ENCODE measurements at places on chromosomes 3 and 15.

DNA sequence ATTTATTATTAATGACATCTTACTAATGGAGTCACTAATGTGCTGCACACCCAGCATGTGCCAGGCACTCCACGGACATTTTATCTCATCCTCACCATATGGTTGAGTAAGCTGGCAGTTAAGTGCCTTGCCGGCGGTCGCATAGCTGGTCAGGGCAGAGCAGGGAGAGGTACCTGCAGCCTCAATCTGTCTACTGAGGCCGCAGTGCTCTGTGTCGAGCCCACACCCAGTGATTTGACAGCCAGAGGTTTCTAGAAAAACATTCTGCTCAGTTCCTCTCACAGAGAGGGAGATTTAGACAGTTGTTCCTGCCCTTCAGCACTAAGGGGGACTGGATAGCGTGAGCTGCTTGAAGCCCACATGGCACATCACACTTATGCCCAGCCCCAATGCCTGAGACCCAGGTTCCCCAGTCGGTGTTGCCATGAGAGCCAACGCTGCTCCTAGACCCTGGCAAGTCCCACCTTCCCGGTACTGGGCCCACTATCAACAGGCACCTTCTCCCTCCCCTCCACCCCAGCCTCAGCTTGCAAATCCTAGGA, 2.6 kb downstream of the LIPC start:
- no peak for DNase-seq

DNA sequence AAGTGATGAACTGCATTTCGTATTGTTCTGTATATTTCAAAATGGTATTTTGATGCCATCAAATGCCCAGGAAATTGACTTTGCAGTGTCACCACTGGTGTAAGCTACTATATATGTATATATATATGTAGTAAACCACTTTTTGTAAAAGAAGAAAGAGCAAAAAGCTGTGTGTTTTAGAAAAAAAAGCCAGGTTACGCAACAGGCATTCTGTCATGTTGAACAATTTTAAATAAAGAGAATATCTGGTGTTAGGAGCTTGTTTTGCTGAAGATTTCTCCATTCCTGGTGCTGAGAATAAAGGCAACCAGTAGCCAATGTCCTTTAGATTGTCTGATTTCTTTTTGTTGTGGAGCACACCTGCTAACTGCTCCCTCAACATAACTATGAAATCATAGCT, 3.7 kb upstream of the ABHD10 start:
- DNase-seq, result no peak

GRCh38 chr15:40746916-40747418, 8.1 kb downstream of the RMDN3 start:
- no peak for DNase-seq

DNA sequence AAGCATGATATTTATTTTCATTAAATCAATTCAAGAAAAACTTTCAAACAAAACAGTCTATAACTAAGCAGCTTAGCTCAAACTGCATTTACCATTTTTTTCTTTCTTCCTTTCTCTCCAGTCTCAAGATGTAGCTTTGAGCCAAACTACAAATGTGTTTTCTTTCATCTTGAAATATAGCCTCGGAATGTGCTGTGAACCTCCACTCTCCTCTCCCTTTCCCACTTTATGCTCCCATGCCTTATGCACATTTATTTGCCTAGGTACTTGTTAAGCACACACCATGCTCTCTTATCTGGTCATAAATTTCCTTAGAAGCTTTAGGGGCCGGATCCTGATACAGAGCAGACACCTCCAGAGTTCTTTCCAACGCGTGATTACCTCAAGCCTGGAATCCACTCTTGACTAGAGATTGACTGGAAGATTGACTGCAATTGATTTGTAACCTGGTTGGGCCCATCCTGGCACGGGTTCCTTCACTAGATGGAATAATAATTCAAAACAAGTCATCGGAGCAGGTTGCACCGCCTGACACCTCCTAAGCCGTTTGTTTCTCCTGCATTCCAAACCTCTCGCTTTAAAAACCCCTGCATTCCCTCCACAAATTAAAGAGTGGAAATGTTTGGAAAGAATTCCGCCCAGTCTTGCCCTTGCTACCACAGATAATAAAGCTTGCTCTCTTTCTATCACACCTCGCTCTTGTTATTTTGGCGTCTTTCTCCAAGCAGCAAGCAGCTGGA, 344.7 kb downstream of the CHL1 start:
- no peak for DNase-seq

DNA sequence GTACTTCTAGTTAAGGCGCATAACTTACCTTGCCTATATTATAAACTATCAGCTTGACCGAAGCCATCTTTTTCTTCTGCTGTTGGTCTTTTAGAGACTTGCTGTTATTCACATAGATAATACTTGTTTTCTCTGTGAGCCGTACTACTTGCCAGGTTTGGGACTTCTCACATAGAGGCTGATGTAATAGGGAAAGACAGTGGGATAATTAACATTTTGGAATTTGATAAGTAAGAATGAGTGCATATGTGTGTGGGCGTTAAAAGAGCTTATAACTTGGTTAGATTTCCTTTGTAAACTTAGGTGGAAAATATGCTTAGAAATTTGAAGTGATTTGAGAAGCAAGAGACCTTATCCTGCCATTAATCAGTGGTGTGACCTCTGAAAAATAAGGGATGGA, 47.8 kb downstream of the FNDC3B start:
- DNase-seq, result no peak

- no peak for DNase-seq
Measured at GRCh38 chr3:50575372-50575771, 6.0 kb downstream of the HEMK1 start.

DNA sequence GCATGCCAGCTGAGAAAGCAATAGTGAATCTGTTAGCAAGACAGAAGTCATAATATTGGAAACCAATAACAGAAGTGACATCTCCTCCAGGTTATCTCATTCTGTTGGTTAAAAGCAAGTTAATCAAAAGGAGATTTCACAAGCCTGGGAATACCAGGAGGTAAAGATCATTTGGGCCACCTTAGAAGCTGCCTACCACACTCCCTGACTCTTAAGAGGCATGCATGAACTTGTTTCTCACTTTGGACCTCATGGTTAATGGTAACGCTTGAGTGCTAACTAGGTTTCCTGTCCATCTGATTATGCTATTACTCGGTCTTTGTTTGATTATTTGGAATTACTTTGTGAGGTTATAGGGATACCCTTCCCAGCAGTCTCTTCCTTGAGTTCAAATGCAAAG, 650.8 kb upstream of the SGO1 start:
- no peak for DNase-seq

GRCh38 chr3:62249855-62250543, 123.4 kb downstream of the FEZF2 start:
- DNase-seq, result no peak

GRCh38 chr3:112136046-112136445, 3.0 kb upstream of the GCSAM start:
- no peak for DNase-seq

DNA sequence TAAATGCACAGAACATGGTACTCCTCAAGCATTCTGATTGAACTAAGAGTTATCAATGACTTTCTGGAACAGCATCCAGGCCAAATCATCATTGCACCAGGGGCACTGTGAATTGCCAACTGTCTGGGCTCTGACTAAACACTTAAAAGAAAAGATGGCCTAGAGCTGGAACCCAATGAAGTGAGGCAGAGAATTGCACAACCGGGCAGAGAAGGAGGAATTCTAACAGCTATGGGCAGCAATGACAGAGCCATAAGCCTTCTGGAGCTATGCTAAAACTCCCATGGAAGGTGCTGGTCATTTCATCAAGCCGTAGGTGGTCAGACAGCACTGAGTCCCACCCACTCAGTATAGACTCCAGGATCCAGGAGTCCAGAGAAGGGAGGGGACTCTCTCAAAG, 48.1 kb upstream of the OXTR start:
- DNase-seq, result no peak

- no peak for DNase-seq
Measured at GRCh38 chr3:105145511-105145910, 221.2 kb upstream of the ALCAM start.

- no peak for DNase-seq
Measured at GRCh38 chr15:99987119-99987506, 253.9 kb upstream of the LYSMD4 start.

- no peak for DNase-seq
Measured at GRCh38 chr15:66224946-66225345, 28.6 kb downstream of the MEGF11 start.

GRCh38 chr15:55246567-55246966, 43.0 kb downstream of the RAB27A start:
- DNase-seq, result no peak

DNA sequence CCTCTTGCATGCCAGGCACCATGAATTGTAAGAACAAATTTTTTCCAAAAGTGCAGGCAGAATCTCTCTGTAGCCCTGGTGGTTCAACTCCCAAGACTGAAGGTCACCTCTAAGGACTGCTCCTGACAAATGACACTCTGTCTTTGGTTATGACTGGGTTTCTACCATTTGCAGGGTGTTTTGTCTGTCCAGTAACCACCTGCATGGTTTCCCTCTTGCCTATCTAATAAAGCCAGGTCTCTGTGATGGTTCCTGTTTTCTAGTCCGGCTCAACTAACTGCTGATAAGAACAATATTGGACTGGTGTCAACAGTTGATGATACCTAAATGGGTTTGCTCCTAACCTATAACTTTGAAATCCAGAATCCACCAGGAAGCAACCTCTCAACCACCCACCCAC, 43.7 kb downstream of the ATP8B4 start:
- DNase-seq, result no peak

GRCh38 chr15:84828086-84828908, 11.1 kb downstream of the ALPK3 start:
- no peak for DNase-seq

DNA sequence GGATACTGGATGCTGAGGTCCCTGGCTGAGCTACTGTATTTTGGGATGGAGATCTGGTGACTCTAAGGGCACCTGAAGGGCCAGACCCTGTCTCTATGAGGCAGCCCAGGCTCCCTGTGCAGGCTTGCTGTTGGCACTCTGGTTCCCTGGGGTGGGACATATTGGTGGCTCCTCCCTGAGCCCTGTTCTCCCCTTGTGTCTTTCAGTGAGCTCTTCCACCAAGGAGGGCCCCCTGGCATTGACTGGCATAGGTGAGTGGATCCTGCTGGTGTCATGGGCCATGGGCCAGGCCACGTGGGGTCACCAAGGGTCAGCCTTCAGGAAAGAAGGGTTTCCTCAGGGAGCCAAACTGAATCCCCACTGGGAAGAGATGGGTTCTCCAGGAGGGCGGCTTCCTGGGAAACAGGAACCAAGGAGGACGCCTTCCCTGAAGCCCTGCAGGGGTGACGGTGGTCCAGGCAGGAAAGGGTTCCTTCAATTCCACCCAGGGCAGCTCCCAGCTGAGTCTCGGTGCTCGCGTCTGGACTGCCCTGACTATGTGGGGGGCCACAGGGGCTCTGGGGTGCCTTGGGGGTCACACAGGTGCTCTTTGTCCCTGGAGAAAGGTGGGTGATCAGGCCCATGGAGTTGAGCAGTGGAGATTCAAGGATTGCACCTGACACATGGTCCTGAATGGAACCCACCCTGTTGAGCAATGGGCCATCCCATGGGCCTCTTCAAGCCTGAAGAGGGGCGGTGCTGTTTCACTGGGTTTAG, 220.4 kb downstream of the SNRPN start:
- no peak for DNase-seq

GRCh38 chr3:141233457-141234161, 2.0 kb downstream of the PXYLP1 start:
- no peak for DNase-seq

- no peak for DNase-seq
Measured at GRCh38 chr3:94693997-94694640, 631.3 kb downstream of the NSUN3 start.
